Brain pericyte (primary cell): ENCODE measurements at places on chromosomes 16 and 17.

GRCh38 chr16:87391324-87391949 lies 699 bp upstream of the MAP1LC3B start:
- DNase-seq, result no peak

DNA sequence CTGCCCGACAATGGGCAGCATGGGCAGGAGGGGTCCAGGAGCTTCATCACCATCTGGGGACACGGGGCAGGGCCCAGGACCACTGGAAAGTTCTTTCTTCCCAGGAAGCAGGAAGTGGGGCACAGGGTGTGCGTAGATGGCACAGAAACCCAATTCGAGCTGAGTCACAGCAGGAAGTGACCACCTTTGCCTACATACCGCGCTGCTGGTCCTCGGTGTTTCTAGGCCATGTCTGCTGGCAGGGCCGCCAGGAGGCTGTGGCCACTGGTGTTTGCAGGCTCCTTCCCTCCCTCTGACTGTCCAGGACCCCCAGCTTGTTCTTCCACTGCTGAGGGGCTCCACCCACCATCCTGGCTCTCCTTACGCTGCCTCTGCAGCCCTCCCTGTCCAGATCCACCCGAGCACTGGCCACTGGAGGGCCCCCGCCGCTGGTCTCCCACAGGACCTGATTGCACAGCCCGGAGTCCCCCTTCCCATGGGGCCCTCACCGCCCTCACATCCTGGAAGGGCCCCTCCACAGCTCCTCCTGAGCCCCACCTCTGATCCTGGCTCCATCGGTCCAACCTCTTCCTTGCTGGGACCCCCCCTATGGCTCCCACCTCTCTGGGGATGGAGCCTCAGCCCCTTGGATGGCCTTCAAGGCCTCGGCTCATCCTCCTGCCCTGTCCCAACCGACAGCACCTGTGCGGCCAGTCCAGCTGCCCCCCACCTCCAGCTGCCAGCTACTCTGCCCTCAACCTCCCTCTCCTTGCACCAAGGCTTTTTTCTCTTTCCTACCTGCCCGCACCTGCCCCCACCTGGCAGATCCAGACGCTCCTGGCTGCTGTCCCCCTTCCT lies 14.5 kb upstream of the RASD1 start:
- DNase-seq, result no peak

DNA sequence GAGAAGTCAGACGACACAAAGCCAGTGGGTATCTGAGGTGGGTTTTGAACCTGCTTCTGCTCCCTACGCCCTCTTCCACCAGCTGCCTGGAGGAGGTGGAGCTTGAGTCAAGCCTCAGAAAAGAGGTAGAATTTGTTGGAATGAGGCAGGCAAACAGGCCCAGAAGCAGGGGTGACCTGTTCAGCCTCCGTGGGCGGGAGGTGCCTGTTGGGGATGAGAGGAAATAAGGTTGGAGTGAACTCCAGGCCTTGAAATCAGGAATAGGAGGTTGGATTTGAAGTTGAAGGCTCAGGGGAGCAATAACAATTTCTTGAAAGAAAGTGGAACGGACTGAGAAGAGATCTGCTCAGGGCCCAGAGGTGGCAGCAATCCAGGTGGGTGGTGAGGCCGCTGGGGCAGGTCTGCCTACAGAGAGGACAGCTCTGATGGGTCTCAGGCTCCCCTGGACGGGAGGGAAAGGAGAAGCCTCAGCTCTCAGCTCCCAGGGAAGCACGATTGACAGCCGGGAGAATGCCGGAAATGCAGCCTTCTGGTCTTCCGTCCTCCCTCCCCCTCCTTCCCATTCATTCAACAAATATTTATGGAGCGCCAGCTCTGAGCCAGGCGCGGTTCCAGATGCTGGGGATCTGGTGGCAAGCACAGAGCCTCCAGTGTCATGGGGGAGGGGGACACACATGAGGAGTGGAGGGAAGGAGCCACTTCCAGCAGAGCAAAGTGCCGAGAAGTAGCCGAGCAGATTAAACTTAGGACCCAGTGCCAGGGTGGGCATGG lies 61.9 kb upstream of the CIBAR2 start:
- DNase-seq, result no peak

DNA sequence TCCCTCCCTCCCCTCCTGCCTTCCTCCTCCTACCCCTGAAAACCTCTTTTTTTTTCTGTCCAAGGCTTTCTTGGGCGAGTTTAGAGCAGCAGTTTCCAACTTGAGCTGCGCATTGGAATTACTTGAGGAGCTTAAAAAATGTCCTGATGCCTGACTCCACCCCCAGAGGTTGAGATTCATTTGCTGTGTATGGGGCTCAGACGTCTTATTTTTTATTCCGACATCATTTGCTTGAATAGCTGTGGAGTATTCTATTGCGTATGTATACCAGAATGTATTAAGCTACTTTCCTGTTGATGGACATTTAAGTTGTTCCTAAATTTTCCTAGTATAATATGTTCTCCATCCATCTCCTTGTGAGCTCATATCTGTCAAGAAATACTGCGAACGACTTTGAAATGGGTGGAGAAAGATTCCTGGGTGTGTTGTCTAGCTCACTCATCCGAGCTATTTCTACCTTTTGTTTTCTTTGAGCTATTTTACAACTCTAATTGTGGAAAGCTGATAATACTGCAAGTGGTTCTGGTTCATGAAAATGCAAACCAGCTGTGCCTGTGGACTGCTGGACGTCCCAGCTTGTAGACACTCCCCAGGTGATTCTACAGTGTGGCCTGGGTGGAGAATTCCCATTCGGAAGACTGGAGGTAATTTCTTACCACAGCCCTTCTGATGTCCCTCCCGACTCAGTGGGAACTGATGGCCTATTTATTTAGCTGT lies 40.5 kb downstream of the CMIP start:
- DNase-seq, result no peak
